ENCODE measurements at places on chromosomes 4 and X.

- DNase-seq, result no peak
These were observed 18.4 kb upstream of the ANAPC4 start for GRCh38 chr4:25358515-25359275.

- no peak for DNase-seq
These were observed 35.8 kb upstream of the TADA2B start for GRCh38 chr4:7007142-7007907.

DNA sequence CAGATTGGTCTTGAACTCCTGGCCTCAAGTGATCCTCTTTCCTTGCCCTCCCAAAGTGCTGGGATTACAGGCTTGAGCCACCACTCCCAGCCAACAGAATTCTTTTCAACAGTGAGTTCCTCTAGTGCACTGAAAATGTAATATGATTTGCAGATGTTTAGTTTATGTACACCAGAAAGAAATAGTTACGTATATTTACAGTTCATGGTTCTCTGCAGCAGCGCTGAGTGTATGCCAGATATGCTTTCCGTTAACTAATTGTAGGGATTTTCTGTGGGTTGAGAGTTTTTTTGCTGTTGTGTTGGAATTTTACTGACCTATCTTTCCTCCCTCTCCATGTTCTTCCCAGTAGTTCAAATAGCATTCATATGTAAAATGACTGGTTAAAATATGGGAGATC, 44.0 kb downstream of the GAB1 start:
- DNase-seq, result no peak

DNA sequence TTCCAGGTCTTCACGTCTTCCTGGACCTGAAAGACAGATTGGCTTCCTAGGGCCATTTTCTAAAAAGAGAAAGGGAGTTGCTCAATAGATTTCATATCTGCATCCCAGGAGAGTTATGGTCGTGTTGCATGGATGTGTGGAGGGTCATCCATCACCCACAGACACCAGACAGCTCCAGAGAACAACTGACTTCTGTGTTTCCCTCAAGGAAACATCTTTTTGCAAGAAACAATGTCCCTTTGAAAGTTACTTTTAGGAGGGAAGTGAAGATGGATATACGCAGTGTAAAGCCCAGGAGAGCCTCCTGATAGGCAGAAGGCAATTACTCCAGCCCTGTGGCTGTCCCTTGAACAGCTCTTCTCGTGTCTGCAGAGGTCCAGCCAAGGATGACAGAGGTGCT, 108.3 kb downstream of the CLNK start:
- DNase-seq, result no peak

- DNase-seq, result no peak
These were observed 2051.3 kb downstream of the PCDH7 start for GRCh38 chr4:32771491-32771890.

- DNase-seq, result no peak
These were observed 495.2 kb downstream of the AFF2 start for GRCh38 chrX:148995661-148996060.

GRCh38 chrX:40266490-40267333, 169.0 kb upstream of the BCOR start:
- peak; percentile 17 for DNase-seq

Data from bone marrow (tissue), 2 donors.